Tongue (tissue), 3 donors: ENCODE measurements at places on chromosomes 11 and 22.

DNA sequence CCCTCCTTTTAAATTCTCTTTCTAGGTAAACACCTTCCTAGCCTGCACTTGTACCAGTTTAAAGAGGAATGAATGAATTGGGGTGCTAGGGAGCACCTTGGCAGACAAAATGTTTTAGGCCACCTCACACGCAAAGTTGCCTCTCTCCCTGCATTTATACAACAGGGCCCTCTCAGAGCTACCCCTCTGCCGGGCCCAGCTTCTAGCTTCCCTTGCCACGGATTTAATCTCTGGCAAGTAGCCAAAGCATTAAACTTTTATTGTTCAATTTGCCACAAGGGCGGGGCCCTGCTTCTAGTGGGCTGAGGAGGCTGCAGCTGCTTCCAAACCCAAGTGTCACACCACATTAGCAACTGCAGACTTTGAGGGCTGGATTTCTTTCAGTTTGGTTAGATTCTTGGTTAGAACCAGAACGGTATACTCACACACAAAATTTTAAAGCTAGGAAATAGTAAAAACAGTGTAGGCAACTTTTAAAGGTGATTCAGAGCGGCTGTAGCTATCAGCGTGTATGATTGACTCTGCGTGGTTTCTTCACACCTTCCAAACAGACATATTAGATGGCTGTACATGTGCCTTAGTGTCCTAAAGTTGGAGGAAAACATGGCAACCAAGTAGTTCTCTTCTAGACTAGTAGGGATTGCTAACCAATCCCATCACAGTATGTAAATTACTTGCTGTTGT is 6.5 kb downstream of the KREMEN1 start:
- peak; percentile 97 for DNase-seq

GRCh38 chr22:38124236-38124974 is 13.9 kb upstream of the BAIAP2L2 start:
- DNase-seq, result no peak

DNA sequence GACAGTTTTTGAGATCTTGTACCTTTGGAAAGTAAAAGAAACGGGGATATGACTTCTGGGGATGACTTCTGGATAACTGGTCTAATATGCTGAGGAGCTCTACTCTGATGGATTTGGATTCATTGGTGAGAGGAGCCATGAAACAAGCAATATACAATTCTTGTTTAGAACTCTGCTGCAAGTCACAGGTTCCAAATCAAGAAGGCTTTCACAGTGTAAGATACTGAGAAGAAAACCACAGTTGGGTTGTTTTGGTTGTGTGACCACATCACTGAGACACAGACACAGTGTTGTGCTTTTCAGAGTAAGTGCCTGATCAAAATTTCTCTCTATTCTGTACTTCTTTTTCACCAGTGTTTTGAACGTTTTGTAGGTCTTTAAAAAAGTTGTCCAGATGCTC is 13.1 kb upstream of the UCP2 start:
- DNase-seq, result no peak

DNA sequence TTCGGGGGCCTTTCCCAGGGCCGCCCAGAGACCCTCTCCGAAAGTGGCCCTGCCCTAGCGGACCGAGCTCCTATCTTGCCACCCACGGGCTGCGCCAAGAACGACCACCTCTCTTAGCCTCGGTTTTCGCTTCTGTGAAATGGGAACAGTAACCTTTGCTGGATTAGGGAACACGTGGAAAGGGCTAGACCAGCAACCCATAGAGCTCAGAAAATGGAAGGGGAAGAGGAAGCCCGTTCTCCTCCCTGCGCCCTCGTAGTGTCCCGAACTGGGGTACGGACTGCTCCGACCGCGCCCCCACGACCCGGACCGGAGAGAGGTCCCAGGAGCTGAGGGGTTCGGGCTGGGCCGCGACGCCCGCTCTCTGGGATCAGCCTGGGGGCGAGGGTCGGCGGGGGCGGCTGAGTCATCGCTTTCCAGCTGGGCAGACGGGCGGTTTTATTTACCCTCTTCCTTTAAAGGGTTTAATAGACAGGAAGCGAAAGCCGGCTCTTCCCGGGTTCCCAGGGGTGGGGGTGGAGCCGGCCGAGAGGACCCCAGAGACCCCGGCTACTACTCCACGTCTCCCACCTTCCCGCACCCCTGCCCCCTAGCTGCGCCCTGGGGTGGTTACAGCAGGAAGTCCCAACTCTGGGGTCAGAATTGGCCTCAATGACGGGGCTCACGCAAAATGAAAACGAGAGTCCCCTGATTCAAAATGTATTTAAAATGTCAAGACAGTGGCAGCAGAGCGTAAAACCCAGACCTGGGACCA is 907 bp upstream of the PHLDA2 start:
- no peak for DNase-seq

DNA sequence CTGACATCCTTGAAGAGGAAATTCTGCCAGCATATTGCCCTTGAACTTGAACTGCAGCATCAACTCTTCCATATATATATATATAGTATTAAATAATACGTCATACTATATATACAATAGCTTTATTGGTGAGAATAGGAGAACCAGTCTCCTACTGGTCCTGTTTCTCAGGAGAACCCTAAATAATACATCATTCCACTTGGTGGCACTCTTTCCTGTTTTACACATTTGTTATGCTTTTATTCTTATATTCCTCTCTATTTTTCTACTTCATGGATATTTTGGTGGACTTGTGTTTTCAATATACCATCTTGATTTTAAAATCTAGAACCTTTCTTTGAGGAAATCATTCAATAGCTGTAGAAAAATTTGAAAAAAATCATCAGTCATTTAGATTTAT is 193.3 kb downstream of the TRPC6 start:
- DNase-seq, result peak; percentile 4

GRCh38 chr11:61268588-61269250 is 26.4 kb downstream of the VWCE start:
- no peak for DNase-seq

DNA sequence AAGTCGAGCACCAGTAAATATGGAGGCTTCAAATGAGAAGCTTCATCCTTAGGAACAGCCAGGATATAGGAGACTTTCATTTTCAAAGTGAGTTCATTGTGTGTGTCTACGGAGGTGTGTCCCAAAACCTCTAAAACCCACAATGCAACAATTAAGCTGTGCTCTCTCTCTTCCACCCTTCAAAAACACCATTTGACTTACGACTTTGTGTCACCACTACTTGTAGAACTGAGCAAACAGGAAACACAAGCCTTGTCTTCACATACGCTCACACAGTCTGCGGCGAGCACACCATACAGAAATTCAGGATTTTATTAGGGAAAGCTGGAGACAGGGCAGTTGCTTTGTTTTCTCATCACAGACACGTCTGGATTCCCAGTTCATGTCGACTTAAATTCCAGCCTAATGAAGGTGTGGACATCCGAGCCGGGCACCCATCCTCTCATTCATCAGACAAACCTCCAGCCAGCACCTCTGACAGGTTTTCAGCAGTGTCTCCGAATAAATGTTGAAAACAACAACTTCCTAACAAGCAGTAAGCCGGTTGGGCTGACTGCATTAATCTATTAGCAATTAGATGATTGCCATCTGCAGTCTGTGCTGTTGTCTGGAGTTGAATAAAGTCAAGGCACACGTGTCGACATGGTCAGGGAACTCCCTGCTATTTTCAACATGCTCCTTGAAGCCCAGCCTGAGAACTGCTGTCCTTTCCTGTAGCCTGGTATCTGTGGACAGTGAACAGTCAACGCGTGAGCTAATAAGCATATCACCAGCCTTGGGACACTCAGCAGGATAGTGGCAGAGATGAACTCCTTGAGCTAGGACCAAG is 1411.1 kb downstream of the BRD1 start:
- DNase-seq, result no peak

GRCh38 chr11:85946221-85946620 is 91.0 kb downstream of the CCDC83 start:
- no peak for DNase-seq

DNA sequence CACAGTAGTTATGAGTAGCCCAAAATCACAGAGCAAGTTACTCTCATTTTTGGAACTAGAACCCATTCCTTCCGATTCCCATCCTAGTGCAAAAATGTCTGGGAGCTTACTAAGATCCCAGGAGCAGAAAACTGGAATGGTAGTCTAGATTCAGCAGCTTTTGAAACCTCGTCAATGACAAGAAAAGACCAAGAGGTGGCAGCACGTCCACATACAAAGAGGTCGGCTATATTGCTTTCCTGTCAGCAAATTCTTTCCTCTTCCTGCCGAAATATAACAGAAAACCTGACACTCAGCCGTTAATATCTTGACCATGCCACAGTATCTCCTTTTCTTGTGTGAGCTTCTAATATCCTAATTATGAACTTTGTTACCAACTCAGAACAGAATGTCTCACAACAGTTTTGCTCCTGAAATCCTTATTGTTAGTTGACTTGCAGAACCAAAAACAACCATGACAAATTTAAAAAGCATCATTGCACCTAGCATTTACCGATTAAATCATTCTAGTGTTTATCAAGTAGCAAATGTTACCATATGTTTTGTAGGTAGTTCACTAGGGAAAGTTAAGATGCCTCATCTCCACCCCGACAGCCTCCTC is 92.8 kb upstream of the OR9G4 start:
- peak; percentile 83 for DNase-seq
